Stimulated activated CD8-positive, alpha-beta memory T cell treated with anti-CD3 and anti-CD28 coated beads, Interleukin-7, amount 100 ng/mL, for 4 hours (primary cell): ENCODE measurements at places on chromosomes 12 and 14.

DNA sequence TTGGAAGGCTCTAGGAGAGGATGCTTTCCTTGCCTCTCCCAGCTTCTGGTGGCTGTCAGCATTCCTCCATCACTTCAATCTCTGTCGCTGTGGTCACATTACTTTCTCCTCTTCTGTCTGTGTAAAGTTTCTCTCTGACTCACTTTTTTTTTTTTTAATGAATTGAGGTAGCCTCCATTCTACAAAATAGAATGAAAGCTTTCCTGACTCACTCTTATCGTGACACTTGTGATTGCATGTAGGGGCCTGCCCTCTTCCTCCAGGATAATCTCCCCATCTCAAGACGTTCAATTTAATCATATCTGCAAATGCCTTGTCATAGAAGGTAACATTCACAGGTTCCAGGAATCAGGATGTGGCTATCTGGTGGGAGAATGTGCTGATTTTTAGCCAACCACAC, 153.5 kb upstream of the HMGA2 start:
- no peak for DNase-seq

GRCh38 chr12:52207895-52208294, 16.1 kb upstream of the KRT80 start:
- no peak for DNase-seq

- DNase-seq: no peak
These were observed 95.6 kb downstream of the GAS2L3 start for GRCh38 chr12:100668945-100669536.

GRCh38 chr12:124565656-124566160, 1.7 kb downstream of the NCOR2 start:
- DNase-seq: no peak

DNA sequence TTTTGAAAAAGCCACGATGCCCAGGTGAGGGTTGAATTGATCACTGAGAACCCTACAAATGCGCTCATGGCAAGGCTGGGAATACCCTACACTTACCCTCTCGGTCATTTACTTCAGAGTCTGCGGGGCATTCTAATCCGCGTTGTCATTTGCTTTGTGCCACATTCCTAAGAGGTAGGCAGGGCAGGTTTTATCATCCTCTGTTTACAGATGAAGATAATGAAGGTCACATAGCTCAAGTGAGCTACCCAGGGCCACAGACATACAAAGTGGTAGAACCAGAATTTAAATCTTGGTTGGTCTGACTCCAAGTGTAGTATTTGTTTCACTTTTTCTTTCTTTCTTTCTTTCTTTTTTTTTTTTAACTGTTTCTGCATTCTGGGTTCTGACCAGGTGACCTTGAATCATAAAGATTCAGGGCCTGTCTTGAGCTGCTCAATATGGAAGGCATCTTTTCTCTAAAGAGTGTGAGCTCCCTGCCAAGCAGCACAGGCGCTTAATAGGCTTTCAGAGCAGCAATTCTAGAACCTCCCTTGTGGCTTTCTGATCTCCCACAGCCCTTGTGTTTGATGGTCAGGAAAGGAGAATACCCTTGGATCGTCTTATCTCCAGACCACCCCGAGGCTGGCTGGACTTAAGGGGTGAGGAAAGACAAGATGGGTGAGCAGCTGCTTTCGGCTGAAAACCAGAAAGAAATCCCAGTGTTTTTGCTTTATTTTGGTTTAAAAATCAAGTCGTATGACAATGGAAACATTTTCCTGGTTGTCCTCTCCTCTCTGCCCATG, 662 bp upstream of the BATF start:
- DNase-seq: no peak

- DNase-seq: no peak
These were observed 130.8 kb downstream of the LLPH start for GRCh38 chr12:65999564-66000280.

- no peak for DNase-seq
These were observed 44.9 kb downstream of the KRT80 start for GRCh38 chr12:52146822-52147366.

GRCh38 chr12:53090554-53090953, 6.9 kb upstream of the IGFBP6 start:
- no peak for DNase-seq

DNA sequence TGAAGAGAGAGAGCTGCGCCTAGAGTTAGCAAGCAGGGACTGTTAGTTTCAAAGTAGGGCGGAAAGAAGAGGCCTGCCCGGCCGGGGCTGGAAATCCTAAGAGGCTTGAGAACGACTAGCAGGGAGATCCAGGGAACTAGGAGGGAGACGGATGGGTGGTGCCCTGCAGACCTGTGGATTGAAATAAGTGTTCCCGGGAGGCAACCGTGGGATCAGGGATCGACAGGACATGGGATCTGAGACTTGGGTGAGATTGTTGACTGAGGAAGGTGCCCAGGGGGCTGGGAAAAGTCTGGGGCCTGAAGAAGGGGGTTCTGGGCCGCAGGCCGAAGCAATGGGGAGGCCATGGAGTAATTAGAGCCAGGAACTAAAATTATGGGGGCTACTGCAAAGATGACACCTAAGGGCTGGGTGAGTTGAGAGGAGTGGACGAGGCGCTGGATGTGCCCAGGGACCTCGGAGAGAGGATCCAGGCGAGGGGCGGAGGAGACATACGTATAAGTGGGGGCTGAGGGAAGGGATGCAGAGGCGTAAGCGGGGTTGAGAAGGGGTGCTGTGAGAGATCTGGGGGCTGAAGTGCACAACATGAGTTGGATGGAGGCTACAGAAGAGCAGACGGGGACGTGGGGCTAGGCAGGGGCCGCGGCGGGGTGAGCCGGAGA, 635 bp downstream of the LTA4H start:
- no peak for DNase-seq
